ENCODE measurements at places on chromosomes 4 and X.

DNA sequence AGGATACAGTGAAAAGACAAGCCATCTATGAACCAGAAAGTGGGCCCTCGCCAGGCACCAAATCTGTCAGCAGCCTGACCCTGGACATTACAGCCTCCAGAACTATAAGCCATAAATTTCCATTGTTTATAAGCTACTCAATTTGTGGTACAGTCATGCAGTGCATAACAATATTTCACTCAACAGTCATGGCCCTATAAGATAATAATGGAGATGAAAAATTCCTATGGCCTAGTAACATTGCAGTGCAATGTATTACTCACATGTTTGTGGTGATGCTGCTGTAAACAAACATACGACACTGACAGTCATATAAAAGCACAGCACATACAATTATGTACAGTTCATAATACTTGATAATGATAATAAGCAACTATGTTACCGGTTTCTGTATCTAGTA, 17.1 kb upstream of the TLR1 start:
- DNase-seq, result no peak

- no peak for DNase-seq
Measured at GRCh38 chr4:145730026-145730425, 50.1 kb downstream of the C4orf51 start.

GRCh38 chrX:39893417-39894338, 204.1 kb downstream of the BCOR start:
- DNase-seq, result no peak

DNA sequence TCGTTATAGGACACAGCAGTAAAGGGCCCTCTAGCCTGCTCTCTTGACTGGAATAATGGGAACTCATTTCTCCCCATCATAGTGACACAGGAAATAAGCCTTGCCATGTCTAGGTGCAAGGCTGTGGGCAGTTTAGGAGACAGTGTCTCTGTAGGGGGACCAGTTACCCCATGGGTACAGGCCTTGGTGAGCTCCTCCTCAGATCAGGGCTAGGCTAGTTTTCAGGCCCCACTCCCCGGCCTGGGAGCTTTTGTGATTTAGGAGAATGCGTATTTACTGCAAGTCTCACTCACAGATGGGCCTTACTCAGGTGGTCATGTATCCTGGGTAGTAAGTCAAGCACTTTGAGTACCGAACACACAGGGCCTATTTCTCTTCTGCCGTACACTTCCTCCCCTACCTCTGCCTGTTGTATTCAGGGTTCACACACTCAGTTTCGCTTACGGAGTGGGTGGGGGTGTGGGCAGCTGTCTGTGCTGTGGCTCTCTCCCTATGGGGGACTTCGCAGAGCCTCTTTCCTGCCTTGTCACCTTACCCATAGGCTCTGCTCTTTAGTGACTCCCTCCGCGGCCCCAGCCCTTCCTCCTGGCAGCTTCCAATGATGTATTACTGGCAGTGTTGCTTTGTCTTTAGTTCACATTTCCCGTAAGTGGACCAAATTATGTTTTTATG, 34.2 kb downstream of the FAM193A start:
- peak; percentile 71 for DNase-seq

DNA sequence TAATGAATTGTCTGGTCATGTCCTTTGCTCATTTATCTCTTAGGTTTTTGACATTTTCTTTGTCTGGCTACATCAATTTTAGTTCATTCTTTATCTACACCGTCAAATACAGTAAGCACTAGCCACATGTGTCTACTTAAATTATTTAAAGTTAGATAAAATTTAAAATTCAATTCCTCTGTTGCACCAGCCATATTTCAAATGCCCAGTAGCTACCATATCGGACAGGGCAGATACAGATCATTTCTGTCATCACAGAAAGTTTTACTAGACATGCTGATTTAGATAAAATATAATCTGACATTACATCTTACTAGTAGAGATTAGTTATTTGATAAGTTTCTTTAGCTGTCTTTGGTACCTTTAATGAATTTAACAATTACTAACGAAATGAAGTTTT, 61.1 kb downstream of the WDR19 start:
- DNase-seq, result no peak

GRCh38 chr4:132660181-132660580, 488.9 kb upstream of the PCDH10 start:
- no peak for DNase-seq

GRCh38 chrX:110992611-110993010, 103.4 kb upstream of the PAK3 start:
- DNase-seq, result no peak

DNA sequence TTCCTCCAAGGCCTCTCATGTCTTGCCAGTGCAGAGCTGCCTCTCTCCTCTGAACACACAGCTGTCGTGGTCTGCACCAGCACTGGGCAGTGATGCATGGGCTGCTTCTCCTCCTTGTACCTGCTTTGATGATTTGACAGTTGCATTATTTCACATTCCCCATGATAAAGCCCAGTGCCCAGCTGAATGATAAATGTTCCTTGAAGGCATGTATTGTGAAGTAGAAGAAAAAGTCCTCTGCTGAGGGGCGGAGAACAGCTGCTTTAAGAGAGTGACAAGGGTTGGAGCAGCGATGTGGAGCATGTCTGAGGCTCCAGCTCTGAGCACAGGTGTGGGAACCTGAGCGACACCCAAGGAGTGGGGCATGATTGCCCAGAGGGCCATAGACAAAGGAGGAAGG, 21.1 kb upstream of the TRIM2 start:
- DNase-seq, result no peak

DNA sequence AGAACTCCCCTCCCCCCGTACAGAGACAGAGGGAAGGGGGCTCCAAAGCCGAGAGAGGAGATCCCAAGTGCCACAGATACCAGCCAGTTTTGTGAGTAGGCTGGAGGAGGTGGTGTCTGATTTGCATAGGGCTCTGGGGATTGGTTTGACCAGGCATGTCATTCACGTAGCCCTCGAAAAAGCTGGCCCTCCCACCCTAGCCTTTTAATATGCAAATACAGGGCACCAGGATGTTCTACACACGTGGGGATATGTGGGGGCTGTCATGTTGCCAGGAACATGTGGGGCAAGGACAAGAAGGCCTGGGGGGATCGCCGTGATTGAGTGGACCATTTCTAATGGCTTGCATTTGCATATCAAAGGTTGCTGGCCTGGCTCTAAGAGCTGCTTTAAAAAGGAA, 272.9 kb downstream of the PPP1R2C start:
- no peak for DNase-seq

DNA sequence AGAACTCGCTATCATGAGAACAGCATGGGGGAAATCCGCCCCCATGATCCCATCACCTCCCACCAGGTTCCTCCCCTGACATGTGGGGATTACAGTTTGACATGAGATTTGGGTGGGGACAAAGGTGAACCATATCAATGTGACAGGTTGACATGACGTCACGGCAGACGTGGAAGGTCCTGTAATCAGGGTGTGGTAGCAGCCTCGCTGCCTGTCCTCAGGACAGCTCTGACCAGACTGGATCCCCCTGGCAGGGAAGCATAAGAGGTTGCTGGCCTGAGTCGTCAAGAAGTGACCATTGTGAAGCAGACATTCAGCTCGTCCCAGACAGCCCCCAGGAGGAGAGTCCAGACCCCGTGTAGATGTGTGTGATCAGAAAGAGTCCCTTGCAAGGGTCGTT, 104.6 kb downstream of the TNIP2 start:
- no peak for DNase-seq

GRCh38 chr4:74968456-74969164, 35.7 kb downstream of the PARM1 start:
- DNase-seq, result no peak

GRCh38 chr4:143421609-143422008, 84.9 kb downstream of the GAB1 start:
- no peak for DNase-seq

GRCh38 chrX:20151689-20152088, 10.1 kb upstream of the EIF1AX start:
- DNase-seq, result no peak

GRCh38 chr4:147747787-147748454, 16.0 kb downstream of the ARHGAP10 start:
- DNase-seq, result no peak

DNA sequence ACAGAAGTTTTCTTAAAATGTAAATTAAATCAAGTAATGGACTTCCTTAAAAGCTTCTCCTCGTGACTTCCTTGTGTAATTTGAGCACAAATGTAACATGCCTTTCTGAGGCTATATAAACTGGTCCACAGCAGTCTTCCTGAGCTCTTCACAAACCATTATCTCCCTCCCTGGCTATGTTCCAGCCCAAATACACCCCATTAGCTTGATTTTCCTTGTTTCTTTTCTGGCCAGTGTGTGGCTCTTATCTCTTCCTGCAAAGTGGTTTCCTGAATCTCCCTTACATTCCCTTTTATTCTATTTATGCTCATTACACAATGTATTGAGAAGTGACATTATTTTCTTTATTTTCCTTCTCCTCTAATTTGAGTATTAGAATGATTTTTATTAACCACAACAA, 1085.3 kb upstream of the PCDH10 start:
- DNase-seq, result no peak

- DNase-seq, result no peak
Measured at GRCh38 chr4:181438641-181439040, 804.6 kb upstream of the TENM3 start.

DNA sequence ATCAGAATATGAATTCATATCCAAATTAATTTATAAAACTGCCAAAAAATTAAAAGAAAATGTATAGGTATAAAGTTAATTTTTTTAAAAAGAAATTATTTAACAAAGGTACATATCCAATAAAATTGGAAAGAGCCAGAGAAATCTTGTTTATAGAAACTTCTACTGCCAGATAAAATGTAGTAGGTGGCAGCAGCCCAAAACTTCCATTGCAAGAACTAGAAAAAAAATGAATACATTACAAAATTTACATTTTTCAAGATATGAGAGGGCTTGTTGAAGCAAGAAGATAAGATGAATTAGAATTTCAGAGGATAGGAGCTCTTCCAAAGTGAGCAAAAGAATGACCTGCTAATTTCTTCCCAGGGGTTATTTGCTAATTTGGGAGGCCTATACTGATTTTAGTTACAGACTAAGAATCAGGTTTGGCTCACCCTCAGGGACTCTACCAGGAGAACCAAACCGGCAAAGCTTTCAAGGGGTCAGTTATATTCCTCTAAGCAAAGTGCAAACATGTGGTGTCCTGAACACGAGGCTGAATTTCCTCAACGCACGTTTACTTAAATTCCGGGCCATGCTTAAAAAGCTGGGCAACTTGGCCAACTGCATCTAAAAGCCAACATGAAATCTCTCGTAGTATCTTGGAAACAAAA, 17.5 kb downstream of the ANKRD50 start:
- no peak for DNase-seq

DNA sequence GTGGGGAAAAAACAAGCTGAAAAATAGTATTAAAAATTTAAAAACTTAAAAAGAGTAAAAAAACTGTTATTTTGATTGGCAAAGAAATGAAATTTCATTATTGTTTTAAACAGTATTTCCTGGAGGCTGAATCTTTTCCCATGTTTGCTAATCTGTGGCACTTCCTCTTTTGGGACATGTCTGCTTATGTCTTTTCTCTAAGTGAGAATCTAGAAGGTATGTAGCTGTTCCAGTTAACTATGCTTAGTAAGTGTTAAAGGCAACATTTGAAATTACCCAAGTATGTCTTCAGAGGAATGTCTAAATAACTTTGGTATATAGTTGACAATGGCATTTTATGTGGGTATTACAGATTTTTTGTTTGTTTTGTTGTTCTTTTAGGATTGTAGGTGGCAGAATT, 81.6 kb upstream of the TBC1D9 start:
- no peak for DNase-seq

GRCh38 chr4:120753854-120754253, 168.7 kb downstream of the PRDM5 start:
- DNase-seq, result no peak

GRCh38 chr4:112225157-112225556, 6.4 kb upstream of the AP1AR start:
- DNase-seq, result no peak

DNA sequence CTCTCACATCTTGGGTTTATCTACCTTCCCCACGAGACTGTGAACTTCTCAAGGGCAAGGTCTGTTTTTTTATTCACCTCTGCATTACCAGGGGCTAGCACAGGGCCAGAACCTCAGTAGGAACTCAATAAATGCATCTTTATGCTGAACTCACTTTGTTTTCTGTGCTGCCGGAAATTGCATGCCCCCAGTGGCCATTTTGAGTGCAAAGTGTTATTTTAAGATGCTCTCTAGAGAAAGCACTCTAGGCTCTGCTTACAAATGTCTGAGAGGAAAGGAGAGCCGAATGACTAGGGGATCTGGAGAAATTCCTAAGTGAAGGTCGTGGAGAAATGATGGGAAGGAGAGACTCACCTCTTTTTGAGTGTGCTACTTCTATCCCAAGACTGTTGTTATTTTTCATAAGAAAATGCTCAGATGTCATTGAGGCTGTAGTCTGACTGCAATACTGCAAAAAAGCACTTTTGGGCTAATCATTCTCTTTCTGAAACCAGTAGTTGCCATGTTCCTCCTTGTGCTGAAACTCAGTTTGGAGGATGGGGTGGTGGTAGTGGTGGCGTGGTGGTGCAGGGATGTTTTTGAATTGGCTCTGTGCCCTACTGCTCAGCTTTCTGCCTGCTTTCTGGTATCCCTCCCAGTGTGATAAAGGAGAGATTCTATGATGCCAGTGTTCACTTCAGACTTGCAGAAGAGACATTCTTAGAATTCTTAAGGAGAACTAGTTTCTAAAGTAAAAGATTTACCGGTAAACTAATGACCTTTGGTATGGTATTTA, 41.3 kb downstream of the DOCK11 start:
- peak; percentile 37 for DNase-seq

DNA sequence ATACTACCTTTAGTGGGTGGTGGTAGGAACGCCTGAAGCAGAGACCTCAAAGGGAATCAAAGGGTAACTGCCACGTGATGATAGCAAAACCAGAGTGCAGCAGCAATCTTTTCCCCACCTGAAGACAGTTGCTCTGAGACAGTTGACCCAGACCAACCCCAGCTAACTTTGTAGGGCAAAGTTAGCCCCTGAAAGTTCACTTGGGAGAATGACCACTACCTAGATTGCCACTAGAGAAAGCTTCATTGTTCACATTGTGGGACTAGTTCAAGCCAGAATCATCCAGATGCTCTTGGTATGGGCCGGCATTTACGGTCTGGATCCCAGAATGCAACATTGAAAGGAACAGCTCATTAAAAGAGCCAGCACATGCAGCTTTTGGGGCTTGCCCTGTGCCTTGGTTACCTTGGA, 4.1 kb downstream of the SEPTIN6 start:
- DNase-seq, result peak; percentile 82

DNA sequence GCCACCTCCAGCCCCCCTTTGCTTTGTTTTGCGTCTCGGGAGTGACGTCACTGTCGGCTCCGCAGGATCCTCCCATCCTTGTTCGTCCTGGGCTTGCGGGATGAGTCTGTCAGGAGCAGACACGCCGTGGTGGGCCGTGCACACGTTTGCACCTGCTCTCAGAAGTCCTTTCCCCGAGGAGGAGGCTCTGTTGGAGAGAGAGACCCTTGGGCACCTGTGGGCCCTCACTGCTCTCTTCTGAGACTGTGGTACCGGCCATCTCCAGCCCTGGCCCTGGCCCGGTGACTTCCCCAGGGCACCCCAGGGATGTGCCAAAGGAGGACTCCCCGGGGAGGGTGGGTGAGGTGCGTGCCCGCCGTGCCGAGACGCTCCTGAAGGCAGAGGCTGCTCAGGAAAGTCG, 76.1 kb upstream of the PPP2R3B start:
- DNase-seq, result no peak

DNA sequence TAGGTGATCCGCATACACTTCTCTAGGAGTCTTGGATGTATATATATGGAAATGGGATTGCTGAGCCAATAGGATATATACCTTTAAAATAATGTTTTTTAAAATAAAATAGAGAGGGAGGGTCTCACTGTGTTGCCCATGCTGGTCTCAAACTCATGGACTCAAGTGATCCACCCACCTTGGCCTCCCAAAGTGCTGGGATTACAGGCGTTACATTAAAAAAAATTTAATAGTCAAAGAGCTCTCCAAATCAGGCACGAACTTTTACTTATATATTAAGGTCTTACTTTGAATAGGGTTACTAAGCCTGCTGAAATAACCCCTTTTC, 109.0 kb downstream of the GNL3L start:
- no peak for DNase-seq

All from naive thymus-derived CD8-positive, alpha-beta T cell (primary cell).